Activated T-cell treated with anti-CD3 and anti-CD28 coated beads, Interleukin-2, amount 50 U/mL, for 4 hours (primary cell): ENCODE measurements at places on chromosomes 1 and 21. TPM values are rescaled to one million over a fixed set of nuclear protein-coding genes. Genes with fewer than 3 reads are reported as not detected.

DNA sequence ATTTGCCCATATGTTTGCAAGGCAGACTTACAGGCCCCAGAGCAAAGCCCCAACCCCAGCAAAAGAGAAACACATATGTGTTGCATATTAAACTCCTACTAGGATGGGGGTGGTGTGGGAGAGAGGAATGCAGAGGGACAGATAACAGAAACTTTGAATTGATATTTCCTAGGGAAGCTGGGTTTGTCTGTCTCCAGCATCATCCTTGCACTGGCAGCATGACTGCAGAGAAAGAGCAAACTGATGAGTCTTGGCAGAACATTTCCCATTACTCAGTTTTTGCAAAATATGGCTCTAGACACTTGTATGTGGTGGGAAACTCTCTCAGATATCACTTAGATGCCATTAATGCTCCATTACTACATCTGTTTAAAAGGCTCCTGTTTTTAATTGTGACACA, 43.8 kb upstream of the MARK1 start:
- no peak for DNase-seq

The IGSF5 gene
- total RNA-seq: not detected

DNA sequence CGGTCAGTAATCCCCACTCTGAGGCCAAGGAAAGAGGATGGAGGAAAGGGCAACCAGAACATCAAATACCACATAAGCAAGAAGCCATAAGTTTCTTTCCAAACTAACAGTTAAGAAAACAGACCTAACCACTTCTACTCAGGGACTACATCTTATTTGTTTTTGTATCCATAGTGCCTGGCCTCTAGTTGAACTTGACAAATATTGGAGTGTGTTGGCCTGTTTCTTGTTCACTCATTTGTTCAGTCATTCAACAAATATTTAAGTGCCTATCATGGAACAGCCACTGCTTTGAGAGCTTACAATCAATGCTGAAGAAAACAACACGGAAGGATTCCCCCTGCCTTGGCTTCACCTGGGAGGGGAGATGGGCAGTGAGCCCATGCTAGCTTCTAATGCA, 69.7 kb downstream of the ST6GALNAC3 start:
- DNase-seq: no peak

GRCh38 chr1:9321480-9321849, 28.8 kb downstream of the SPSB1 start:
- DNase-seq: no peak

The SPRR2G gene
- not detected for total RNA-seq

DNA sequence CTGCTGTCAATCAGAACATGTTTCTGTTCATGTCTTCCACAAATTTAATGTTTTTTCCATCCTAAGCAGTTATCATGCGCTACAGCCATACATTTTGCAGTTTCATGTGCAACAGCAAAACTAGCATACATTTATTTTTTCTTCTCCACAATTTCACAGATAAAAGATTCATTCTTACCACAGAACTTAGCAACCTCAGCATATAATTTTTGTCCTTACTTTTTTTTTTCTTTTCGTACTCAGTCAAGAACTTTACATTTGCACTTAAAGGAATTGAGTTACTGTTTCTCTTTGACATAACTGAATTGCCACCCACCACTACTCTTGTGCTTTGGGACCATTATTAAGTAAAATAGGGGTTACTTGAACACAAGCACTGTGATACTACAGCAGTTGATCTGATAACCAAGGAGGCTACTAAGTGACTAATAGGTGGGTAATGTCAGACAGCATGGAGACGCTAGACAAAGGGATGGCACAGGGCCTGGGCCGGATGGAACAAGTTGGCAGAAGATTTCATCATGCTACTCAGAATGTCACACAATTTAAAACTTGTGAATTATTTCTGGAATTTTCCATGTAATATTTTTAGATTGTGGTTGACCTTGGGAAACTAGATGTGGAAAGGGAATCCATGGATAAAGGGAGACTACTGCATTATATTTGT, 50.2 kb upstream of the LHX8 start:
- DNase-seq: no peak

The AMY2A gene
- total RNA-seq: not detected

DNA sequence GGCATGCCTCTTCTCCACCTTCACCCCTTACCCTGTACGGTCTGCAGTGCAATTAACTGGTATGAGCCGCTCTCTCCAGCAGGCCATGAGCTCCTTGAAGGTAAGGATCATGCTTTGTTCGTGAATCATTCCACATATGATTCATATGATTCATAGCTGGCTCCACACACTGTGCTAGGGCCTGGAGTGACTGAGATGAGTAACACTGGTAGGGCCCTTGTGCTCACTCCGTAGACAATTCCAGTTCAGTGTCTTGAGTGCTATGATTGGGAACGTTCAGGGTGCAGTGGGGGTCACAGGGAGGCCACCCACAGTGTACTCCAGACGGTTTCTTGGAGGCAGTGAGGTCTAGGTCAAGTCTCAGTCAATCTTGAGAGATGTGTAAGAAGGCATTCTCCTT, 239.8 kb downstream of the LMX1A start:
- no peak for DNase-seq

The TDRD5 gene
- not detected for total RNA-seq

DNA sequence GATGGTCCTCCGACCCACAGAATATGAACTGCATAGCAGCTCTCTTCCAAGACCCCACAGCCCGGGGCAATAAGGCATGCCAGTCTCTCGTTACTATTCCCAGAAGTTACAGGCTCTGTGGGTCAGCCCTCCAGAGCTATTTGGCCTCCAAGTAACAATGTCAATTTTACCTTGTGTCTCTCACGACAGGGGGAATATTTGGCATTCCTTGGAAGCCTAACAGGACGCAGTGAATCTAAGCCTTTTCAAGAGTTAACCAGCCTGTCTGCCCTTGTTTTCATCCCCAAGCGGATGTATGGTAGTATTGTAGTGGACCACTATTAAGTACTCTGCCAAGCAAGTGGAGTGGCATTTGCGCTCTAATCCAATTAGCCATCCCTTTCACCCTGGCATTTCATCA, 24.4 kb upstream of the GNG4 start:
- no peak for DNase-seq

The PKLR gene
- total RNA-seq: not detected

The FNDC7 gene
- not detected for total RNA-seq

GRCh38 chr1:189851806-189852367, 625.8 kb downstream of the BRINP3 start:
- DNase-seq: no peak

GRCh38 chr1:23369335-23370013, at the start of gene ZNF436:
Gene ZNF436, minus strand, starts transcription at chr1:23369836. Its CDS starts 1,831 bp downstream, at chr1:23368005.
- peak; percentile 13 for DNase-seq
